Brain microvascular endothelial cell (primary cell): ENCODE measurements at places on chromosomes 5 and 9.

GRCh38 chr9:117494401-117495090, 79.7 kb upstream of the ASTN2 start:
- no peak for DNase-seq

GRCh38 chr9:121059513-121059912, 9.4 kb upstream of the C5 start:
- DNase-seq: no peak

- no peak for DNase-seq
Observed at GRCh38 chr9:135049460-135049859, 38.0 kb upstream of the OLFM1 start.

DNA sequence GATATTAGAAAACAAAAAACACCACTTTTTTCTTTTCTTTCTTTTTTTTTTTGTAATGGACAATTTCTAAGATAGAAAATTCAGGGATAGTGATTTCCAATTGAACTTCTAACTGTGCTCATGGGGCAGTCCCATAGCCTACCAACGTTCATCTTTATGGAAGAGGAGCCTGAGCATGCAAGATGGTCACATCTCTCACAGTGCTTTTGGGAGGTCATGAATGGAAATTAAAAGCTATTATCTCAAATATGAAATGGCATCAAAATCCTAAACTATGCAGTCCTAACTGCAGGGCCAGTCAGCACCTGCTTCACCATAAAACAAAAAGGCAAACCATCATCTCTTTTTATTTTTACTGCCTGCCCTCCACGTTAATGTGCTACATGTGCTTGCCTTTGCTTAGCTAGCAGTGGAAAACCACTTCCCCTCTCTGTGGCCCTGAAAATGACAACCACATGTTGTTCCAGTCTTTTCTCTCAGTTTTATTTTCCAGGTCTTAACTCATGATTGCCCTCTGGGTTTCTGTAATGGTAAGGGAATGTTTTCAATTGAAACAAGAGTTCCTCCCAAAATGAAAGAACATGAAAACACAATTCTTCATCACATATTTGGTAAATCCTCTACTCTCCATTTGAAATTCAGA, 16.7 kb downstream of the IFNB1 start:
- peak; percentile 14 for DNase-seq
